Foreskin keratinocyte (primary cell): ENCODE measurements at places on chromosomes 7 and 10.
A peak's percentile ranks its signal among the peaks of the same experiment; 100 is the strongest.

DNA sequence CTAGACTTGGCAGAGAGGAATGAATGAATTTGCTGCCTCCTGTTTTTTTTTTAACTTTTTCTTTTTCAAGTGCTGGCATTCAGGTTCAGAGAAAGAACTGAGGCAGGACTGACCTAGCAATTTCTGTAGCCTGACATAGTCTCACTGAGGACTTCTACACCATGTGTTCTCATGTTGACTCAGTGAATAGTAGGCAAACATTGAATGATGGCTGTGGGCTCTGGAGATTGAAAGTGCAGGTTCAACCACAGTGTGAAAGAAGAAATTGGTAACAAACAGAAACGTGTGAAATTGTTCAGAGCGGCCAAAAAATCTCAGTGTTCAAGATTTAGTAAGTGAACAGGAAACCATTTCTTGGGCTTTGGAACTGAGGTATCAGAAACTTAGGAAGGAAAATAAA is 322.4 kb upstream of the GHITM start:
- no peak for DNase-seq

DNA sequence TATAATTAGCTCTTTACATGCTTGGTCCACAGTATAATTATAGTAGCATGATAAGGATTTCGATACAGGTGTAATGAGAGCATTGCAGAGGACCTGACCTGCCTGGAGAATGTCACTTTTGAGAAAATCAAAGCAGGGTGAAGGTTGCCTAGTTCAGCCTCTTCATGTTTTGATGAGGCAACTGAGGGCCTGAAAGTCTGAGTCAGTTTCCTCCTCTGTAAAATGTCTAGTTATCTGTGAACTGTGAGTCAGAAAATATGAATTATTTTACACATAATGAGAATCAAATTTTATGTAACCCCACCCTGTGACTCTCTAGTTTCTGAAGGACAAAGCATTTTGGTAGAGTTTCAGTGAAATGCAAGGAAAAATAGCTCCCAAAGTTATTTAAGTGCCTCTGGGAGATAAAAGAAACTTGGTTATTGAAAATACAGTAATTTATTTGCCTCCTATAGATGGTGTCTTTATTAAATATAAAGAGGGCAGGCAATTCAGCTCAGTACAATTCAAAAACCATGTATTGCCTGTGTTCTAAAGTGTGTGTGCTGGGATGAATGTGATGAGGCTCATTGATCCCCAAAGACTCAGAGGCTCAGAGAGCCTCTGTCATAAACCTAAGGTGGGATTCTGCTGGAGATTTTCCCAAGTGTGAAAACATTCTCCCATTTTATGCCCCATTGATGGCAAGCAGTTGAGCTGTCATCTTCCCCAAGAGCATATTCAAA is 37.3 kb upstream of the SAMD9L start:
- DNase-seq, result peak; percentile 35

- DNase-seq, result no peak
Observed at GRCh38 chr7:111780527-111780926, 218.2 kb upstream of the IMMP2L start.

- DNase-seq, result no peak
Observed at GRCh38 chr10:79101560-79102497, 33.1 kb downstream of the ZMIZ1 start.

DNA sequence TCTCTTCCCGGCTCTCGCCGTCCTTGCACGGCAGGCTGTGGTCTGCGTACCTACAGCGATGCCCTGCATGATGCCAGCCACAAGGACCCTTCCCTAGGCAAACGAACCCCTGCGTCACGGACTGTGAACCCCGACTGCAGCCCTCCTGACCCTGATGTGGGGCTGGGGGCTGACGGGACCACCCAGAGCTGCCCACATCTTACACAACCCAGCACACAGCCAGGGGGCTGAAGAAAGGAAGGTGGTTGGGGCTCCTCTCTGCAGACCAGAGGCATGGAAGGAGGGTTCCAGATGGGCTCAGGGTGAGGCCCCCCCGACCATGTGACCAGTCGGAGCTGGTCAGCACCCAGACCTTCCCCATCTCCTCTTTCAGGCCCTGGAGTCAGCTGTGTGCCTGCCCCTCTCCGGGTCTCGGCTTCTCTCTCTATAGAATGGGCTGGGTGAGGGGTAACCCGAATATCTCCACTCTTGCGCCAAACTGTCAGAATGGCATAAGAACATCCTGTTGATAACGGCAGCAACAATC is 41.4 kb downstream of the EBF3 start:
- DNase-seq, result no peak

DNA sequence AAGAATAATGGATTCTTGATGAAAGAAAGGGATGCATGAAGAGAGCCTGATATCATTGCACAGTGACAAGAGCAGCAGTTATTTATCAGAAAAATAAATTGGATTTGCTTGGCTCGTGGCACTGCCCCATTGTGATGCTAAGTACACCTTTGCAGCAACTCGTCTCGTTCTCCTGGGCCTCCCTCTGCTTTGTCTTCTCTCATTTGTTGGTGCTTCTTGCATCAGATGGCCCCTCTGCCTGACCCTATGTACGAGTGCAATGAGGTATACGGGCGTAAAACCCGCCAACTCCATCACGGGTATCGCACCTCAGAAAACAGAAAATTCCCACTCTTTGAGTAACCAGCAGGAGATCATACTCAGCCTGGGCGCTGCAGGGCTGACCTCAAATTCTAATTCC is 107.2 kb upstream of the C10orf90 start:
- DNase-seq, result no peak

- DNase-seq, result no peak
Observed at GRCh38 chr10:21547246-21547645, 13.2 kb downstream of the MLLT10 start.

DNA sequence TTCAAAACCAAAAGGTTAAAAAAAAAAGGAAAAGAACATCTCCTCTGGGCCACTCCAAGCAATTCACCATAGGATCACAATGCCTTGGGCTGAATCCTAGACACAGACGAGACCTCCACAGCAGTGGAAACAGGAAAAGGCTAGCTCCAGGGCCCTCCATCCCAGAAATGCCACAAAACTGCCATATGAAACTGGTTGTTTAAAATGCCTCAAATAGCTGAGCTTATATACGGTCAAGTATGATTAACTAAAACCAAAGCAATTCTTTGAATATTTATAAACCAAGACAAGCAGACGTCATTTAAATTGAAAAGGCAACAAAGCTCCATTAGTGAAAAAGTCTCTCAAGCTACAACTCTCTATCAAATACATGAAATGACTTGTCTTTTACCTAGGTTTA is 63.1 kb downstream of the DOCK4 start:
- no peak for DNase-seq

DNA sequence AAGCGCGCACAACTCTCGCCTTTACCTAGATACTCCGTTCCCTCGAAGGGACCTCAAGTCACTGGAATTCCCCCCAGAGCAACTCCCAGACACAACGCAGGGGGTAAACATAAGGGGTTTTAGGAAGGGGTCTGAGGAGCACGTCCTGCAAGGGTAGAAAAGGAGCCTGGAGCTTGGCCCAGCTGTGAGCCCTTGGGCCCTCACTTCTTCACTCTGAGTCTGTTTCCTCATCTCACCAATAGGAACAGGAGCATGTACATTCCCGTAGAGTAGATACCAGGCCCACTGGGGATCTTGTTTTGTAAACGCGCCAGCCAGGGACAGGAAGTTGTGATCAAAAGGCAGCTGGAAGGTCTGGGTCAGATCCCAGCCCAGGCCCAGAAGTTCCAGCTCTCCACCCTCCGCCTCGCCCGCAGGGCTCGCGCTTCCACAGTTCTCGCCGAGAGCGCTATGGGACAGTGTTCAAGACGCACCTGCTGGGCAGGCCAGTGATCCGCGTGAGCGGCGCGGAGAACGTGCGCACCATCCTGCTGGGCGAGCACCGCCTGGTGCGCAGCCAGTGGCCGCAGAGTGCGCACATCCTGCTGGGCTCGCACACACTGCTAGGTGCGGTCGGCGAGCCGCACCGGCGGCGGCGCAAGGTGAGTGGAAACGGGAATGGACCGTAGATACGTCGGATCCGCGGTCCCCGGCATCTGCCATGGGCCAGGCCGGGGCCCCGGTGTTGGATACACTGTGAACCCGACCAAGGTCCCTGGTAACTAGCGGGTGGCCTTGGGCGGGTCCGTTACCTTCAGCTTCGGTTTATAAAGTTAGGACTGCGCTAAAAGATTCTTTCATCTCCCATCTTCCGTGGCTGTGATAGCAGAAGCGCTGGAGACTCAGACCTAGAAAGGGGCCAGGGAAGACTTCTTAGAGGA is 1.3 kb downstream of the CYP26C1 start:
- no peak for DNase-seq

- DNase-seq, result no peak
Observed at GRCh38 chr10:46545861-46546590, 10.4 kb downstream of the GPRIN2 start.

DNA sequence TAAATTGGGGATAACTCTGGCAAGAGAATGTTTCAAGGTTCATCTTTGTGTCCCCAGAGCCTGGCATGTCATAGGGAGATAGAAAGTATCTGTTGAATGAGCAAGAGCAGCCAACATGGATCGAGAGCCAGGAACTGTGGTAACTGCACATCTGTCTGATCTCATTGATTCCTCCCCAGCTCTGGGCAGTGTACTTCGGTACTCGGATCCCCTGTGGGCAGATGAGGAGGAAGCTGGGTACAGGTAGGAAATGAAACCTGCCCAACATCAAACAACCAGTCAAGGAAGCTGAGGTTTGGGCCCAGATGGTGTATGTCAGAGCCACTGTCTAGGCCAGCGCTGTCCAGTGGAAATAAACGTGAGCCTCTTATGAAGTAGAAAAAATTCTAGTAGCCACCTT is 76.4 kb downstream of the GRK5 start:
- no peak for DNase-seq

DNA sequence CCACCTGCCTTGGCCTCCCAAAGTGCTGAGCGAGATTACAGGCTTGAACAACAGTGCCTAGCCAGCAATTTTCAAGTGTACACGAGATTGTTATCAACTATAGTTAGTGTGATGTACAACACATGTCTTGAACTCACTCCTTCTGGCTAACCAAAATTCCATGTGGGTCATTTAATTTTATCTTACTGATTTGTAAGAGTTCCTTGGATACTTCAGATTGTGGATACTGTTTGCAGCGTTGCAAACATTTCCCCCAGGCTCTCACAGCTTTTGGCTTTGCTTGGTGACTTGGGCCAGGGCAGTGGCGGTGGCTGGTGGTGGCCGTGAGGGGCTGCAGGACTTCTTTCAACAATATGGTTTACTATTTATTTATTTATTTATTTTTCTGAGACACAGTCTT is 8.5 kb upstream of the TMEM270 start:
- no peak for DNase-seq

GRCh38 chr10:70247360-70247759 is 14.1 kb upstream of the PPA1 start:
- no peak for DNase-seq

DNA sequence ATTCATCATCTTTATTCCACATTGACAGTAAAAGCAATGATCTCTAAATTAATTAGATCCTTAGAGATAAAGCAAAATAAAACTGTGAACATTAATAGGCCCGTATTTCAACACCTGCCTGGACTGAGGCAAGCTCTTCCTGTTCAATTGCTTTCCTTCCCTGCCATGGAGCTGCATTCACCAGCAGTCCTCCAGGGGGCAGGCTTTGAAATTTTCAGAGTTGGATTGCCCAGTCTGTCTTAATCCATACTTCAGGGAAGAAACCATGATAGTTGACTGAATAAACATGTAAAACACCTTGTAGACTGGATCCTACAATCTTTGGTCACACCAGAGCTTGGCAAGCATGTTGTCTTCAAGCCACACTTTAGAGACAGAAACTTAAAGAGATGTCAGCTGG is 936.6 kb downstream of the NRG3 start:
- DNase-seq, result no peak

GRCh38 chr7:101553771-101554445 is 75.2 kb downstream of the MYL10 start:
- no peak for DNase-seq

DNA sequence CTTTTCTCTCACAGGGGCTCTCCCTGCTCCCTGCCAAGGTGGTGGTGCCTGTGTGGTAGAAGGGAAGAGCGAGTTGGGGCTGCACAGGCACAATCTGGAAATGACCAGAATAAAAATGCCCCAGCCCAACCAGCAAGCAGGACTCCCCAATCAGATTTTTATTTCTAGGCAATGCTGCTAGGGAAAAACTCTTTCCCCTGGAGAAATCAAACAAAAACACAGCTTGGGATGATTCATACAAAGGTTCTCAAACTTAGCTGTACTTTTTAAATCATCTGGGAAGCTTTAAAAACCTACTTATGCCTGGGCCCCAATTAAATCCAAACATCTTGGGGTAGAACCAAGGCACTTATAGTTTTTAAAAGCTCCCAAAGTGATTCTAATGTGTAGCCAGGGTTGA is 243.2 kb downstream of the HTR7 start:
- DNase-seq, result no peak

- DNase-seq, result no peak
Observed at GRCh38 chr10:84076540-84077195, 62.6 kb upstream of the GHITM start.

- peak; percentile 95 for DNase-seq
Observed at GRCh38 chr7:65448816-65449504, 75.3 kb downstream of the ZNF92 start.

- DNase-seq, result no peak
Observed at GRCh38 chr10:127618797-127619196, 69.7 kb downstream of the NPS start.

GRCh38 chr7:86814661-86815379 is 171.1 kb downstream of the GRM3 start:
- peak; percentile 6 for DNase-seq

GRCh38 chr7:29892231-29892630 is 85.9 kb downstream of the WIPF3 start:
- no peak for DNase-seq

DNA sequence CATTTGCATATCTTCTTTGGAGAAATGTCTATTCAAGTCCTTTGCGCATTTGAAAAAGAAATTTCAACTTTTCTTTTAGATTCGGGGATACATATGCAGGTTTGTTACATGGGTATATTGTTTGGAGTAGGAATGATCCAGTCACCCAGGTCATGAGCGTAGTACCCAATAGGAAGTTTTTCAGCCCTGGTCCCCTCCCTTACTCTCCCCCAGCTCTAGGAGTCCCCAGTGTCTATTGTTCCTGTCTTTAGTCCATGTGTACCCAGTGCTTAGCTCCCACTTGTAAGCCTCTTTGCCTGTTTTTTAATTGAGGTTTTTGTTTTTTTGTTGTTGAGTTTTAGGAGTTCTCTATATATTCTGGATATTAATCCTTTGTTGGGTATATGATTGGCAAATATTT is 63.3 kb downstream of the SND1 start:
- no peak for DNase-seq

- DNase-seq, result peak; percentile 48
Observed at GRCh38 chr10:100319707-100320402, 10.2 kb downstream of the PKD2L1 start.

DNA sequence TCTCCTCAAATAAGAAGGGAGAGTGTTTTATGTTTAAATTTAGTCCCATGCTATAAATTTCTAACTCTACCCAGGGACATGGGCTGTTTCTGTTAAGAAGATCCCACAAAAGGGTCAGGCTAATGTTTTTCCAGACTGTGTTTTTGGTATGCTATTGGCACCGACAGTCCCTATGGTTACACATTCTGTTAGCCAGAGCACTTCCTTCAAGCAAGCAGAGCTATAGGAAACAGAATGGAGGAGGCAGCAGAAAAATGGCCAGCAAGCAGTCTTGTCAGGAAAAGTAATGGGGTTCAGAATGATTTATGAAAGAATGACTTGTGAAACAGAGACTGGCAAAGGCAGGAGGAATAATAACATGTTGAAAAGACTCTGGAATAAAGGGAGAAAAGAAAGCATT is 44.8 kb upstream of the PHYHIPL start:
- DNase-seq, result no peak

- DNase-seq, result peak; percentile 71
Observed at GRCh38 chr7:17651863-17652385, 288.4 kb downstream of the SNX13 start.
